NCI-H446 treated with DMSO at 0.1 percent for 48 hours (cell line): ENCODE measurements at places on chromosomes 5 and 9.

GRCh38 chr9:389159-389558 lies 174.5 kb downstream of the DOCK8 start:
- no peak for DNase-seq

DNA sequence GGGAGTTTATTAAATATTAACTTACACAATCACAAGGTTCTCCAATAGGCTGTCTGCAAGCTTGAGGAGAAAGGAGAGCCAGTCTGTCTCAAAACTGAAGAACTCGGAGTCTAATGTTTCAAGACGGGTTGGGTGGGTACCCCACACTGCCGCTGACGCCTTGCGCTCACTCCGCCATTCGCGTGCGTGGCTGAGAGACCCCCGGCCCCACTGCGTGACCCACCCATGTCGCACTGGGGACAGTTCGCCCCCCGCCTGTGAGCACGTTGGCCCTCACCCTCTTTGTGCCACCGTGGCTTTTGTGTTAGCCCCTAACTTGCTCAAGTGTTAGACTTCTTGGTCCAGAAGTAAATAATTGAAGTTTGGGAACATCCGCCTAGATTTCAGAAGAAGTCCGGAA lies 270.0 kb upstream of the ITGA1 start:
- DNase-seq: no peak

GRCh38 chr5:15689836-15690235 lies 189.9 kb downstream of the FBXL7 start:
- DNase-seq: no peak

DNA sequence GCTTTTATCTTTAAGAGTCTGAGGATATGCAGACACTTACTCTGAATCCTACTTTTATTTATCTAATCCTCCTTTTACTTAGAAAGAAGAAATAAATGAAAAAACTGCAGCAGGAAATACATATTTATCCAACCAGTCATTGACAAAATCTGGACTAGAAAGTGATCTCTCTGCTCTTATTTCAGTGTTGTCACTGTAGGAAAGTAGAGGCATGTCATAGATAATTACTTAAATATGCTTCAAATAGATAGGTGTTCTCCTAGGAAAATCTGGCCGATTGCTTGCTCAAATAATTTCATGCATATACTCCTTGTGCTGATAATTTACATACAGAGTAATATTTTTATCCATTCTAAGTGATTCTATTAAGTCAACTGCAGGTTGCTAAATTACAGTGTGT lies 2001.9 kb upstream of the C9orf72 start:
- DNase-seq: no peak

- DNase-seq: no peak
These were observed 183.5 kb upstream of the ACO1 start for GRCh38 chr9:32200896-32201295.

DNA sequence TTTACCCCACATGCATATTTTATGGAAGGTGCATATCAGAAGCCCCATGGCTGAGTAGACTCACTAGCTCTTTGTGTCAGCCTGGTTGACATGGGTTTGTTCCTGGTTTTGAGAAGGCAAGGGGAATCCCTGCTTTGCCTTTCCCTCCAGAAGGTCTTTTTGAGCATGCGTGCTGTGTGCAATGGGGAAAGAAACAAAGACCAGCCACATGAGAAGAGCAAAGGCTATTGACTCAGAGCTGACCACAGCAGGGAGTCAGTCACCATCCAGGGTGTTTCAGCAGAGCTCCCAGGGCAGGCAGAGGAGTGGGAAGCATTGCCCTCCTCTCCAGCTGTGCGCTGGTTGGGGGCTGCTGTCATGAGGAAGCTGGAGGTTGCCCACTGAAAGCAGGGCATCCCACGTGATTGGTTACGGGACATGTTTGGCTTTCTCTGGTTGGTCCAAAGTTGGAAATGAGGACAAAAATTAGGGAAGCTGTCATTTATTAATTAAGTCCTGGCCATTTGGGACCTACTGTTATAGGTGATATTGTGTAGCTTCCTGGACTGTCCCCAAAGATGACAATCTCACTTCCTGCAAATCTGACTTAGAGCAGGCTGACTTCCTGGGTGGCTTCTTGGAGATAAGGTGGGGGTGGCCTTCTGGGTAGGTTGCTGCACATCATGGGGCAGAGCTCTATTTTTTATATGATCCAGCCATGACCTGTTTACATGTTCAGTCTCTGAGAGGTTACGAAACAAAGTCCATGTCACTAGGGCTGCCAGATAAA lies 48.9 kb upstream of the TDRD7 start:
- DNase-seq: no peak

DNA sequence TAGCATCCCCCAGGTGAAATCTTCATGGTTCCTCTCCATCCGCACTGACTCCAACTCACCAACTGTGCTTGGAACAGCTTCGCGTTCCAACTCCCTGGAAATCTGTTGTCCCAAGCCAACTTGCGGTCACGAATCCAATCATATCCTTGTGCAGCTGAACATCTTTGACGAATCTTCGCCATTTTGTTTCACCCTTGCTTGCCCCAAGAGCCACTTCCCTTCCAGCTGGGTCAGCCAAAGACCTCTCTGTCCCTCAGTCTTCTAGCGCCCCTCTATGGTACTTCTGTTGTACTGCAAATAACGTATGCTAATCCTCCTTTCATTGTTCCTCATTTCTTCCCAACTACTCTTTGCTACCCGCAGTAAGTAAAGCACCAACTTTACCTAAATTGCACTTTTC lies 61.0 kb upstream of the TARS1 start:
- no peak for DNase-seq

DNA sequence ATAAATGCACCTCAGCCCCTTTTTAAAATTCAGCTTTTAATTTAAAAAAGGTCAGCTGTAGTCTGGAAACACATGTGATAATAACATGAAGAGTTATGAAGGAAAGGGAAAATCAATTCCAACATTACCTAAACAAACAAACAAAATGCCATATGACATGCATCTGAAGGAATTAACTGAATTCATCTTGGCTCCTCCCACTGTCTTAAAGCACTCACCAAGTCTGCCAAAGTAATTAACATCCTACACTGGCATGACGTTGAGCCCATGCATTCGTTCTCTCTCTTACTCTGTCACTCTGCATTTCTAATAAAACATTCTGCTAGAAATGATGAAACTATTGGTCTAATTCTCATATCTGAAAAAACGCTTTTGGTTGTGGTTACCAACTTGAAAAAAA lies 37.7 kb downstream of the TSSK1B start:
- DNase-seq: no peak

DNA sequence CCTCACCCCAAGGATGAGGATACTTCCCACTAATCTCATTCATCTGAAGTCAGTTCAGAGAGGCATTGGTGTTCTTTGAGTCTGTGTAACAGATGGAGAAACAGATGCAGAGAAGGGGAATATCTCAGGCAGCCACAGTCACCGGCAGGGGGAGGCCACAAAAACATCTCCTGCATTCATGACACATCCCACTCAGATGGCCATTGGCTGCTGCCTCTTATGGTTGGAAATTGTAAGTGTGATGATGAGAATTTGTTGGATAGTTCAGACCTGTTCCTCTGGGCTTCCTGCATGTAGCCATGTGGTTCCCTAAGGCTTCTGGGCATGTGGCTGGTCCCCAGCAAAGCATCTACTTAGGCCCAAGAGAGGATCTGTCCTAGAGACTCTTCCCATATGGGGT lies 45.9 kb upstream of the GABRP start:
- DNase-seq: no peak

DNA sequence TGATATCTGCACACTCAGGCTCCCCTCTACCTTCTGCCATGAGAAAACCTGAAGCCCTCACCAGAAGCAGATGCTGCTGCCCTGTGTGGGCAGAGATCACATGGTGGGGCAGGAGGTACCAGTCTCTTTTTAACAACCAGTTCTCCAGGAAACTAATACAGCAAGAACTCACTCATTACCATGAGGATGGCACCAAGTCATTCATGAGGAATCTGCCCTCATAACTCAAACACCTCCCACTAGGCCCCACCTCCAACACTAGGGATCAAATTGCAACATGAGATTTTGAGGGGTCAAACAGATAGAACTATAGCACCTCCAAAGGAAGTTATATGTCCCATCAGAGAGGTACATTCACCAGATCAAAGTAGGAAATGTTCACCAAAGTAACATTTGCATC lies 136.3 kb upstream of the SHB start:
- no peak for DNase-seq

- DNase-seq: peak; percentile 84
These were observed 38.3 kb downstream of the NR2F1 start for GRCh38 chr5:93621327-93621798.
